ENCODE measurements at places on chromosomes 12 and 14.

DNA sequence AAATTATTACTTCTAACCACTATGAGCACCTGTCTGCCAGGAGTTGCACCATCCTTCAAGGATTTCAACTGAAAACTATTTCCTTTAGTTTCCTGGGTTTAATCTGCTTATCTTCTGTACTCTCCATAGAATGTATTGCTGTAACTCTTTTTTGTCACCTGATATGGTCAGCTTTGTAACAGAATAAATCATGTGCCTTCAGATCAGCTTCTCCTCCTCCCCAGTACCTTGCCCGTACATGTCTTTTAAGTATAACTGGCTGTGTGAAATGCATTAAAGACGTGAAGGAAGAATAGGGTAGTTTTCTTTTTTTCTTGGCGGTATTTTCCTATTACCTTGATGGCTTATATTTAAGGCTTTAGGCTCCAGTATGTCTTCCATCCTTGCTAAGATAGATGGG lies 200.3 kb upstream of the NAV3 start:
- DNase-seq, result no peak

- DNase-seq, result no peak
Measured at GRCh38 chr12:28180786-28181185, 9.5 kb upstream of the CCDC91 start.

DNA sequence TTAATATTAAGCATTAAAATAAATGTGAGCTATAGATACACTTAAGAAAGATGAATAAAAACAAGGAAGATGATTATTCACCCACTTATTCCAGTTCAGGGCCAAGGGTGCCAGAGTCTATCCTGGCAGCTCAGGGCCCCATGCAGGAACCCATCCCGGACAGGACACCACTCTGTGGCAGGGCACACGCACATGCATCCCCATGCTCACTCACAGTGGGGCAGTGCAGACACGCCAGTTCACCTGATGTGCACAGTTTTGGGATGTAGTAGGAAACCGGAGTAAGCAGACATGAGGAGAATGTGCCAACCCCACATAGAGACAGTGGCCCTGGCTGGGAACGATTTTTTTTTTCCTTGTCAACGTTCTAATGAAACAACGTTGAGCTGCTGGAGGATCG lies 47.2 kb downstream of the DICER1 start:
- no peak for DNase-seq

- no peak for DNase-seq
Measured at GRCh38 chr12:116319233-116319897, 41.9 kb upstream of the MED13L start.

GRCh38 chr12:5440978-5441377 lies 9.1 kb downstream of the NTF3 start:
- DNase-seq, result no peak

GRCh38 chr14:33364466-33364865 lies 425.8 kb downstream of the NPAS3 start:
- DNase-seq, result no peak

GRCh38 chr14:103801459-103801858 lies 45.9 kb downstream of the PPP1R13B start:
- DNase-seq, result peak; percentile 97

- no peak for DNase-seq
Measured at GRCh38 chr12:99442758-99443157, 204.8 kb upstream of the GARIN6 start.

- DNase-seq, result no peak
Measured at GRCh38 chr12:50699940-50700339, 64.0 kb upstream of the ATF1 start.

DNA sequence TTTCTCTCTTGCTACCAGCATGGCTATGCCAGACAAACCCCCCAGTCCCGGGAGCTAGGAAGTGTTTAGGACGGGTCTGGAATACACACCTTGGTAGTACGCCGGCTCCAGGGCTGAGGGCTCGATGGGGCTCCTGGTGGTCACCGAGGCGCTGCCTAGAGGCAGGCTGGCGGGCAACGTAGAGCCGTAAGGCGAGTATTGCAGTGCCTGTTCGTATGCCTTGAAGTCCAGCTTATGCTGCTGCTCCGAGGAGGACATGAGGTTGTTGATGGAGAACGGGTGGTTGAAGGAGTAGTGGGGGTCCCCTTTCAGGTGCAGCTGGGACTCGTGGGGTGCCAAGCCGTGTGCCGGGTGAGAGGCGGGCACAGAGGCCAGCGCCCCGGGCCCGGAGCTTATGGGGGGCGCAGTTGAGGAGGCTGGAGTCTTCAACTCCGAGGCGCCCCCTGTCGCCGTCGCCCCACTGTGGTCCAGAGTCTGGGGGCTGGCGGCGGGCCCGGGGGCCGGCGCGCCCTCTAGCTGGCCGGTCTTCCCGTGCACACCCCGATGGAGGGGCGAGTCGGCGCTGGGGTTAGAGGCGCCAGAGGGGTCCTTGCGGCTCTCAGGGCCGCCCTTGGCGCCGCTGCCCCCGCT lies 3.6 kb downstream of the FOXA1 start:
- no peak for DNase-seq

DNA sequence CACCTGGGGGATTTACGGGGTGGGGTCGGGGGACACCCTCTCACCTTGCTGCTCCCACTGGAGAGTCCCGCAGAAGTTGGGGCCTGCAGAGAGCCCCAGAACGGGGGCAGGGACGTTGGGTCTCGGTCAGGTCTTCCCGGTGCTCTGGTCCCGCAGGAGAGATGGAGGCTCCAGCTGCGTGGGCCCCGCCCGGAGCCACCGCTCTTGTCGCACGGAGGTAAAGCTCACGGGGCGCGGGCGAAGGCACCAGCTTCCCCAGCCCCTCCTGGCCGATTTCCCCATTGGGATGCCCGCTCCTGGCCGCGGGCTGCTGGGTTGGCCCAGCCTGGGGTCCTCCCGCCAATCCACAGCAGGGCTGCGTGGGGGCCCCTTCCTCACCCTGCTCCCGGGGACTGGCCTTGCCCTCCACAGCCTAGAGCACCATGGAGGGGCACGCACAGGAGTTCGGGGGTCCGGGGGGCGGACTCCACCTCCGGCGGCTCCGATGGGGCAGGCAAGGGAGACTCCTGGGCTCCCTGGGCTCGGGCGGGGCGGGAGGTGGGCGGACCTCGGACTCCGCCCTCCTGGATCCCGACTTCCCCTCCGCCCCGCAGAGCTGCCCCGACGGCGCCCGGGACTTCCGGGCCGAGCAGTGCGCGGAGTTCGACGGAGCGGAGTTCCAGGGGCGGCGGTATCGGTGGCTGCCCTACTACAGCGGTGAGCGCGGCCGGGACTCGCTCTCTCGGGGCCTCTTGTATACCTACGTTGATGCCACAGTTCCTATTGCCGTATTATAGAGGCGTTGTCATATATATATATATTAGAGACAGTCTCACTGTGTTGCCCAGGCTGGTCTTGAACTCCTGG lies 8.4 kb downstream of the PAPLN start:
- no peak for DNase-seq

All from SK-N-MC (cell line).